Activated T-helper 1 cell treated with anti-CD3 and anti-CD28 coated beads, Interleukin-2, amount 50 U/mL, for 16 hours (primary cell): ENCODE measurements at places on chromosomes 5 and 9.

DNA sequence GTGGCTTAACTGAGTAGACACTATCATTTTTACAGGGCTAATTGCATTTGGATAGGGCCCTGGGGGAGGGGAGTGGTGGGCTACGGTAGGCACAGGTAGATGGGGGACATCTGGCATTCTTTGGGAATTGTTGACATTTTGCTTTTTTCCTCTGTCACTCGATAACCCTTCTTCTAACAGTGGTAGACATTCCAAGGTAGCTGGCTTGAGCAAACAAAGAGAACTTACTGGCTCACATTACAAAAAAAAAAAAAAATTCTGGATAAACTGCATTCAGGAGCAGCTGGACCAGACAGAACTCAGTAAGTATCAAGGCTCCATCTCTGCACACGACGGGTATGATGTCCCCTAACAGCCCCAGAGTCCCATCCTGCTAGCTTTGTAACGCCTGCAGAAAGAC, 585.2 kb downstream of the ZNF608 start:
- no peak for DNase-seq

GRCh38 chr5:76682387-76682786, 33.5 kb upstream of the F2R start:
- DNase-seq, result no peak

GRCh38 chr5:103375350-103375749, 116.8 kb downstream of the MACIR start:
- DNase-seq, result no peak

GRCh38 chr9:109799792-109800191, 19.8 kb downstream of the PALM2AKAP2 start:
- DNase-seq, result no peak

DNA sequence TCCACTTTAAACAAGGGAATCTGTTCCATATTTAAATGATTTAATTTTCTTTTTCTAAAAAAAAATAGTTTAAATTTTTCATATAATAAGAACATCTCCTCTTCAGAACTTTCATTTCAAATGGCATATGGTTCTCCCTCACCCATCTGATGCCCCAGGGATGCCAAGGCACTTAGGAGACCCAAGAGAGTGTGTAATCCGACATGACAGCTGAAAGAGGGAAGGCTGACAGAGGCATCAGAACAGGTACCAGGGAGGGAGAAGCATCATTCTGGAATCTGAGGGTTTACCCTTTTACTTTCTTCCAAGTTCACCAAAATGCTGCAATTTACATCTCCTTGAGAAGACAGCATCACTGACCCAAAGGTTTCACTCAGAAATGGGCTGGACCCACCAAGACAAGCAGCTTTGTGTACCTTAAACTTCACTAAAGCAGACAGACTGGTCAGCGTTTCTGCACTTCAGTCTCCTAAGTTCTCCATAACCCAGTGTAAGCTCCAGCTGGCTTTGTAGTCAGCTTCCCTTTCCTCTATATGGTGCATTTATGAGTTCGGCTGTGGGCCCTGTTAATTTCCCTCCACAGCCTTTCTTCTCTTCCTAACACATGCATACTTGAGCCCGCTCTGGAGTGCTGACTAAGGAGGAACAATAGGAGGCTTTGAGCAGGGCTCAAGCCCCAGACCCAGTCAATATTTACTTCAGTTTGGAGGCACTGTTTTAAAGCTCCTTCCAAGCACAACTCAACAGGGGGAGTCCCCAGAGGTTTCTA, 17.7 kb downstream of the EFNA5 start:
- DNase-seq, result no peak

DNA sequence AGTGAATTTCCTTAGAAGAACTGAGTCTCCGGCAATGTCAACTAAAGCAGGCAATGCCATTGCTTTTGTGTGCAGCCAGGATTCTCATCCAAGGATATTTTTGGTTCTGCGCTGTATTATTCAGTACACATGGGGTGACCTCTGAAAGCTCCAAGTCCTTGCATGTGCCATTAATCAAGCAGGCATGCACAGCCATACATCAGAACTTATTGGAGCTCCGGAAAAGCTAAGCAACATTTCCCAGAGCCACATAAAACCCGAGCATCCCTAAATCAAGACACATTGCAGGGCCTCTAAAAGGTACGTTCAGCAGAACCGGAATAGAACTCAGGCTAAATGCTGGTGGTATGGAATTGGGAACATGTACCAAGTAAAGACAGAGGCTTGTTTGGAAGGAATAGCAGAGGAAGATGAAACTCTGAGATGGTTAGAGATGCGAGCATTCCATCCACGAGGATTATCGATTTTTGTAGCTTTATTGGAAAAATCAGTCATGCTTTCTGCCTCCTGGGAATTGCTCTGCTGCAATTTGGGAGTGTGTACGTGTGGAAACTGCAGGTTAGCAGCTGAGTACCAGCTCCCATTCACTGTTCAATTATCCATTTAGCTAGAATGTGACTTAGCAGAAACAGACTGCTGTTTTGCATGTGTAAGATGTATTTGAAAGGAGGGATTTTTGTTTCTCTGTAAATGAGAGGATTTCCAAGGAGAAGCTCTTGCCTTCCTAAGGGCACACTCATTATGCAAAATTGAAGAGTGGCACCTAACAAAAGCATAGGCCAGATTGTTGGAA, 143.7 kb upstream of the WWC1 start:
- DNase-seq, result no peak
